ENCODE measurements at places on chromosomes 6 and 20.

GRCh38 chr6:36967757-36968156 lies 13.2 kb downstream of the PI16 start:
- DNase-seq: no peak

- peak; percentile 50 for DNase-seq
Observed at GRCh38 chr20:32945710-32946221, 58.5 kb downstream of the SUN5 start.

- no peak for DNase-seq
Observed at GRCh38 chr6:21134356-21134755, 459.2 kb upstream of the SOX4 start.

- DNase-seq: no peak
Observed at GRCh38 chr6:165883851-165884640, 221.0 kb upstream of the PDE10A start.

GRCh38 chr6:80022803-80023202 lies 18.4 kb downstream of the TTK start:
- no peak for DNase-seq

GRCh38 chr20:3262566-3262965 lies 23.6 kb upstream of the SLC4A11 start:
- no peak for DNase-seq

GRCh38 chr6:16338577-16339264 lies 100.3 kb downstream of the GMPR start:
- DNase-seq: peak; percentile 44

- DNase-seq: no peak
Observed at GRCh38 chr6:161429921-161430490, 156.1 kb upstream of the AGPAT4 start.

GRCh38 chr20:23032056-23032749 lies 2.9 kb upstream of the SSTR4 start:
- DNase-seq: no peak

DNA sequence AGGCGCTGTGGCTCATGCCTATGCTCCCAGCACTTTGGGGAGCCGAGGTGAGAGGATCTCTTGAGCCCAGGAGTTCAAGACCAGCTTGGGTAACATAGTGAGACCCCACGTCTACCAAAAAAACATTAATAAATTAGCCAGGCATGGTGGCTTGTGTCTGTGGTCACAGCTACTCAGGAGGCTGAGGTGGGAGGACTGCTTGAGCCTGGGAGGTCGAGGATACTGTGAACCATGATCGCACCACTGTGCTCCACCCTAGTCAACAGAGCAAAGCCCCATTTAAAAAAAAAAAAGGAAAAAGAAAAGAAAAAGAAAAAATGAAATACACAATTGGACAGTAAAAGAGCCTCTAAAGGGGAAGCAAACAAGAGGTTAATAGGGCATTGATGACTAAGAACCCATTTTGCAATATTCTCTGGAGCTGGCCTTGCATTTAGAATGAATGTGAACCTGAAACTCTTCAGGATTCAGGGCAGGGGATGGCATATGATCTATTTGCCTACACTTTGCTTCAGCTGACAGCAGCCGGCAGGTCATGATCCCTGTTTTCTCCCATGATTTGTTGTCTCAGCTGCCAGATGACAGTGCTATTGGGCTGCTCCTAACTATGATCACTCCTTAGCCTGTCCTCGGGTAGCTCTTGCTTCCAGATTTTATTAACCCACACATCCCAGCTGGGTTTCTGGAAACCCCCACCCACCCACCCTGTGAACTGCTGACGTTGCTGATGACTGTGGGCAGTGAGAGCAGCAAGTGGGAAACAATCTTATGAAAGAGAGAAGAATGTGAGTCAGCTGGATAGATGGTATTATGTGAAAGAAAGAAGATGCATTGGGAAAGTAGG lies 83.8 kb upstream of the ELOVL5 start:
- DNase-seq: peak; percentile 32

- DNase-seq: no peak
Observed at GRCh38 chr6:27002447-27002846, 245.1 kb upstream of the PRSS16 start.

DNA sequence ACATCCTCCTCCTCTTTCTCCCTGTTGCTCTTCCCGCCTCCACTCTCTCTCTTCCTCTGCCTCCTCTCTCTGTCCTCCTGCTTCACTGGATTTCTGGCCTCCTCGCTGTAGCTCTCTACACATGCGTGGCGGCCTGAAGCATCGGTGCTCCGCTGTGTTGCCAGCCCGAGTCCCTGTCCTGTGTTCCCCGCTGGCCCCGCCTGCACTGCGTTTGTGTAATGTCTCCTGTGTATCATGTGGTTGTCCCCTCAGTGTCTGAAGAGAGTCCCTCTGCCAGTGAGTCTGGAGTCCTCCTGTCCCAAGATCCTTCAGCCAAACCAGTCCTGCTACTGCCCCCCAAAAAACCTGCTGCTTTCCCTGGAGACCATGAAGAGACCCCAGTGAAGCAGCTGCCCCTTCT lies 143.8 kb downstream of the TBC1D7 start:
- no peak for DNase-seq

- DNase-seq: no peak
Observed at GRCh38 chr20:42041000-42041565, 422.9 kb upstream of the CHD6 start.

DNA sequence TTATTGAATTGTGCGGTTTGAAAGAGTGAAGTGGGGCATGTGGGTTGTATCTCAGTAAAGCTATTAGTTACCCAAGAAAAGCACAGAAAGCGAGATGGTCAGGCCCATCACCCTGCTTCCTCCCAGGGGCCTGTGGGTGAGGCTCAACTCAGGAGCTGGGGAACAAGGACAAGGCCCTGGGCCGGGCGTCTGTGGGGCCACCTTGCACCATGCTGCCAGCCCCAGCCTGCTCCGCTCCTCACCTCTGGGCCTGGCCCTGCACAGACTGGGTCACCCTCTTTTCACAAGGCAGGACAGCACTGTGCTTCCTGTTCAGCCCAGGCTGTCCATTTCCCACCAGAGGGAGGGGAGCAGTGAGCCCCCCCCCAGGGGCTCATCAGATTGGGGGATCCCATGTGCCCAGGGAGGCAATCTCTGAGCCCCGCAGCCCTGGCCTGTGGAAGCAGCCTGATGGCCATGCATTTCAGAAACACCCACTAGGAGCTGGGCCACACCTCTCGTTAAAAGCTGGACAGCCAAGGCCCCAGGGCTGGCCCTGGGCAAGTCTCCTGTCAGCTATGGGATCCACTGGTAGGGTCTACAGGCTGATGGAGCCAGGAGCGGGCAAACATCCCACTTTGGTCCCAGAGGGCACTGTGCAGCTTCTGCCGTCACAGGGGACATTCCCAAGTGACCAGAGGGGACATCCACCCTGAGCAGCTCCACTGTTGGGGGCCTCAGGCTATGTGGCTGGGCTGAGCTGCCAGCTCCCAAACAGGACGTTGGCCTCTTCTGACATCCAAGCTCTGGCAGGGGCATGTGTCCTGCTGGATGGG lies 55.9 kb downstream of the YTHDF1 start:
- no peak for DNase-seq

GRCh38 chr6:25627001-25627400 lies 25.0 kb upstream of the SCGN start:
- no peak for DNase-seq

GRCh38 chr6:132153221-132153898 lies 202.2 kb upstream of the CCN2 start:
- no peak for DNase-seq

GRCh38 chr6:80210618-80211017 lies 104.1 kb downstream of the BCKDHB start:
- no peak for DNase-seq

- no peak for DNase-seq
Observed at GRCh38 chr20:50041246-50041873, 58.6 kb downstream of the SNAI1 start.

DNA sequence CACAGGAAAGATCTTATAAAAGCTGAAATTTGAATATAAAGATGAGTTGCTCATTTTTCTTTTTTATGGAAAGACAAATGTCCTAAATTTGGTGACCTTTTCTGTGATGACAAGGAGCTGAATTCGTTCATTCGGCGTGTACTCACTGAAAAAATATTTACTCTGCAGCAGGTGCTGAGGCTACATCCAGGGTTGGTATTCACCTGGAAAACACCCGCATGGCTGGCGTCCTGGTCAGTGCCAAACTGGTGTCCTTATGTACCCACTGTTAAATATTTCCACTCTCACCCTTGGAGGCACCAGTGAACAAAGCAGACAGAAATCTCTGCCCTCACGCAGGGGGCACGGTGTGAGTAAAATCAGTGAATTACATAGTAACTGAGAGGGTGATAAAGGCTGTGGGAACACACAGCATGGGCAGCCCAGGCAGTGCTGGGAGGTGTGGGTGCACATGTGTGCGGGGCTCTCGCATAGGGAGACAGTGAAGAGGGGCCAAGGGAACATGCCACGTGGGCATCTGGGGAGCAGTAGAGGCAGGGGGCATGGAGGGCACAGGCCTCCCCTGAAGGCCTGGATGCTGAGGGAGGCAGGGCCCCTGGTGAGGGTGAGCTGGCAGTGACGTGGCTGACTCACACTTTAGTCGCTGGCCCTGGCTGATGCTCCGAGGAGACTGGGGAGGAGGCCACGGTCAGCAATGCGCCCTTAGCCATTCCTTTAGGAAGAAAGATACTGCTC lies 89.7 kb downstream of the INSM1 start:
- no peak for DNase-seq

- DNase-seq: no peak
Observed at GRCh38 chr6:144405163-144405562, 120.0 kb downstream of the UTRN start.

- no peak for DNase-seq
Observed at GRCh38 chr6:140032189-140032588, 657.7 kb upstream of the CITED2 start.

- DNase-seq: no peak
Observed at GRCh38 chr20:23360531-23360930, 1.5 kb upstream of the GZF1 start.

DNA sequence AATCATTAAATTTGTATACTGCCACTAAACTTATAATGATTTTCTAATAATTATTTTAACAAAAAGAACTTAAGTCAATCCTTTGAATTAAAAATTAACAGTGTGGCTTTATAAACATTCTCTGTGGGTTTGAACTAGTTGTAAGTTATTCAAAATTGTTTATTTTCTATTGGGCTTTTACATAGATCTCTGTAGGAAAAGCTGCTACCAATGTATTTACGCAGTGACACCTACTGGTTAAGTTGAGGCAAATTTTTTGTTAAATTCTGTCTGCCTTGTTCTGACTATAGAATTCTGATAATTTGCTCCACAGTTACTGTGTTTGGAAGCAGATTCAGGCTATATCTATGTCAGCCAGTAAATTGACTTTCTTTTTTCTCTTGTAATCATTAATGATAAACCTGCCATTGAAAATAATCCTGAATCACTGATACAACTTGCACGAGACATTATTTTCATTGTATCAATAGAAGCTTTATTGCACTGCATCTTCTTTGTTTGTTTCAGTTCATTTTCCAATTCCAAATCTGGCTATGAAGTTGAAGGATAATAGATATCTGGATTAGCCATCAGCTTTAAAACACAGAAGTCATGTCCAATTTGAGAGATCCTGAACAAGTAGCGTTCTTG lies 66.0 kb upstream of the UTRN start:
- DNase-seq: no peak

DNA sequence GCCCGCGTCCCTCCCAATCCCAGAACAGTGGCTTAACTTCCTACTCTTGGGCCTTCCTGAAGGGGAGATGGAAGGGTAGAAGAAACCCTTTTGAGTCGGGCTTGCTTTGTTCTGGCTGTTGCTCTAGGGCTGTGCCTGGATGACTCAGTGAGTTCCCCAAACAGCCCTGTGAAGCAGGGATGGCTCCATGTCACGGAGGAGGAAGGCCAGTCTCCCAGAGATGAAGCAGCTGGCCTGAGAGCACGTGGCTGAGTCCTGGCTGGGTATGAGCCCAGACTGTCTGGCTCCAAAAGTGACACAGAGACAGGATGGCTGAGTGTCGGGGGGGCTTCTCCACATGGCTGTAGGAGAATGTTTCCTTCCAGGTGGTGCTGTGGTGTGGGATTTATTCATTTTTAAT lies 4.6 kb downstream of the SYTL3 start:
- DNase-seq: no peak

DNA sequence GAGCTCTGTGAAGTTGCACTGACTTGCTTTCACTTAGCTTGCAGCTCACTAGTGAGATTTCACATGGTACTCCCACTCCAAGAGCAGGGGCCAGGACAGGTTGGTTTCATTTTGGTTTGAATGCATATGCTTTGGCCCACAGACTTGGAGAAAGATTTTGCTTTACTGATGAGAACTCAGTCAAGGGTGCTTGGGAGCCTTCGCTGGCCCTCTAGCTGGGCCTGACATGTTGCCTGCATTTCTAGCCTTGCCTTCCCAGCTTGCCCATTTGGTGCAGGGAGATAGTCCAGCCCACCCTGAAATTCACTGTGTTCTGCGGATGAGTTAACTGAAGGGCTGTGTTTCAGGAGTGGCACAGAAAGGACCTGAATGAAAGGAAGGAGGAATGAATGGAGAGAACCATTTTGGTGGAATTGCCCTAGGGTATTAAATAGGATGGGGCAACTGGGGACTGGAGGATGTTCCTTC lies 1.9 kb downstream of the SGK1 start:
- no peak for DNase-seq

GRCh38 chr6:104728448-104728847 lies 131.3 kb downstream of the HACE1 start:
- no peak for DNase-seq

GRCh38 chr6:4727217-4727616 lies 49.0 kb upstream of the CDYL start:
- DNase-seq: no peak

DNA sequence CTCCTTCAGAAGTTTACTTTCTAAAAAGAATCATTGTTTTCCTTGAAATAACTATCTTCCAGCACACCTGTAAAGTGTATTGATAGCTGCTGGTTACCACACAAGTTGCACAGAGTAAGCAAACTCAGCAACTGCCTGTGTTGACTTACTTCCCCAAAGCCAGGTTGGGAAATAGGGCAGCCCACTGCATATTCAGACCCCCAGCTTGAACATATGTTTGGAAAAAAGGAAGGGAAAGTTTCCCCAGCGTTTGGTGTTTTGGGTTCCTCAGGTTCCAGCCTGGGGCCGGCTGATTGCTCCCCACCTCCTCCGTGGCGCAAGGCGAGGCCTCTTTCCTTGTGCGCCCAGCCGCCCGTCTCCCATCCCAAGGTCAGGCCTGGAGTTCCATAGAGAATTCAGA lies 70.1 kb upstream of the QKI start:
- no peak for DNase-seq

DNA sequence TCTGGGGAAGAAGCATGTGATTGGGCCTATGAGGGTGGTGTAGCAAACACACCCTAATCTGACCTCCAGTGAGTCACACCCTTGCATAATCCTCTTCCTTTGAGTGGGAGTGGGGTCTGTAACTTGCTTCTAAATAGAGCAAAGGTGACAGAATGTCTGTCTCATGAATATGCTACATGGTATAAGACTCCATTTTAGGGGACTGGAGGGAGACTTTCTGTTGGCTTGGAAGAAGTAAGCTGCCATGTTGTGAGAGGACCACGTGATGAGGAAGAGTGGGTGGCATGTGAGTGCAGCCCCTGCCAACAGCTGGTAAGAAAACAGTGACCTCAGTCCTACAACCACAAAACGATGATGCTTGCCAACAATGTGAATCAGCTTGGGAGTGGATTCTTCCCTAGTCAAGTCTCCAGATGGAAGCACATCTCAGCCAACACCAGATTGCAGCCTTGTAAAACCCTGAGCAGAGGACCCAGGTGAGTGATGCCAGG lies 3.7 kb downstream of the AK9 start:
- DNase-seq: no peak

- no peak for DNase-seq
Observed at GRCh38 chr6:82160255-82160990, 87.1 kb downstream of the IBTK start.

GRCh38 chr6:30591008-30591407 lies 19.8 kb downstream of the ABCF1 start:
- DNase-seq: no peak
